ENCODE measurements at places on chromosomes 4 and X.
A peak's percentile ranks its signal among the peaks of the same experiment; 100 is the strongest.

DNA sequence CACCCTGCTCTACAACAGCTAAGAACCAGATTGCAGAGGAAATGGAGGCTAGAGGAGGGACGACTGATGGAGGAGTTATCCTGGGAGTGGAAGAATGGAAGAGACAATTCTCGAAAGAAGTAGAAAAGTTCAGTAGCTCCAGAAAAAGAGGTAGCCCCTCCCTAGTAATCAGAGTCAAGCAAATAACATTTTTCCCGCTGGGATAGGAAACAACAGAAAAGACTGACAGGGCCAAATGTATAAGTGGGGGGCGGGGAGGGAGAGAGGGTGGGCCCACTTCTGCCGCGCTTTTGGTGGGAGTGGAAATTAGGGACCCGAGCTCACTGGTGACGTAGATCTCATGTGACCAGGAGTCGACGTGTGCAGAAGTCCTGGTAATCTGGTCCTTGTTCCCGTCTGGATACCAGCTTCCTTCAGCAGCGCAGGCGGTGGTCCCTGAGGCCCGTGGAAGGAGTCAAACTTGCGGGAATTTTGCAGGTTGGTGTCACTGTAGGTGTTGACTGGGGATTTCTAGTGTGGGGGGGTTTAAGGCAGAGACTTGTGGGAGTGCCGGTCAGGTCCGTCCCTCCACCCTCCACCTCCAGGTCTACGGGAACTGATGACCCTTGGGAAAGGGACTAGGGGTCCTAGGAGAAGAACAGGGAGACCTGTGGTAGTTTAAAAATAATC lies at the start of gene TCEAL9:
TSS of gene TCEAL9 (plus strand) at position 377 of the 669 bp plus-strand sequence. CDS start 1,179 bp downstream, outside the sequence.
- DNase-seq = no peak

GRCh38 chr4:70927502-70928137 lies 25.5 kb downstream of the MOB1B start:
- DNase-seq = no peak

- peak; percentile 57 for DNase-seq
Observed at GRCh38 chr4:184355111-184355604, 119.2 kb downstream of the IRF2 start.

DNA sequence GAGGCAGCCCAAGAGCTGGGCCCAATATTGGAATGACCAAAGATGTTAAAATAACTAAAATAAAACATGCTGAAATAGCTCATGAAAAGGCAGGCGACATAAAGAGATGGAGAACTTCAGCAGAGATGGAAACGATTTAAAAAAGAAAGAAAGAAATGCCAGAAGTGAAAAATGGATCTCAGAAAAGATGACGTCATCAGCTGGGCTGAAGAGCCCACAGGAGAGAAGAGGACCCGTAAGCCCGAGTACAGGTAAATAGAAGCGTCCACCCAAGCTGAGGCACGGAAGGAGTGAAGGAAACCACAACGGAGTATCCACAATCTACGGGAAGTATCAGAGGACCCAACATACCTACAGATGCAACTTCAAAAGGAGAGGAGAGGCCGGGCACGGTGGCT lies 112.8 kb downstream of the AFAP1 start:
- no peak for DNase-seq

DNA sequence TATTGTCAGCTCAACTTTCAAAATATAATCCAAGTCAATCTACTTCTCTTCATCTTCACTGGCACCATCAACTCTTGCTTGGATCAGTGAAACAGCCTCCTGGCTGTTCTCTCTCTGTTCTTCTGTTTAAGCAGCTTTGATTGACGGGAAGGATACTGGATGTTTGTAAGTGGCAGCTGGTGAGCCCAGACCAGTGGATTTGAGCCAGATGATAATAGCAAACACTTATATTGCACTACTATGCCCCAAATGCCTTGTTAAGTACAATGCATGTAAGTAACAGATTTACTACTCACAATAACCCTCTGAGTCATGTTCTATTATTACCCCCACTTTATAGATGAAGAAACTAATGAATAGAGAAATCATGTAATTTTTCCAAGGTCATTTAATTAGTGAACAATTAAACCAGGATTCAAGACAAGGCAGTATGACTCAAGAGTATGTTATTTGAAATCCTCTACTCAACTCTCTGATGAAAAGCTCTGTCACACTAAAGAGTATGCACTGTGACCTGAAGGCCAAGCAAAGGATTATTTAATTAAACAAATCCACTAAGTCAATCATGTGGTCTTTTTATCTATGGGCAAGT lies 44.8 kb downstream of the SPANXN3 start:
- DNase-seq = no peak

- DNase-seq = no peak
Observed at GRCh38 chr4:39716356-39716755, 18.4 kb downstream of the UBE2K start.

- DNase-seq = no peak
Observed at GRCh38 chr4:82519072-82519471, 42.7 kb downstream of the TMEM150C start.

- no peak for DNase-seq
Observed at GRCh38 chrX:140141444-140142029, 176.2 kb upstream of the CXorf66 start.

- no peak for DNase-seq
Observed at GRCh38 chr4:11441194-11441556, 12.5 kb upstream of the HS3ST1 start.

DNA sequence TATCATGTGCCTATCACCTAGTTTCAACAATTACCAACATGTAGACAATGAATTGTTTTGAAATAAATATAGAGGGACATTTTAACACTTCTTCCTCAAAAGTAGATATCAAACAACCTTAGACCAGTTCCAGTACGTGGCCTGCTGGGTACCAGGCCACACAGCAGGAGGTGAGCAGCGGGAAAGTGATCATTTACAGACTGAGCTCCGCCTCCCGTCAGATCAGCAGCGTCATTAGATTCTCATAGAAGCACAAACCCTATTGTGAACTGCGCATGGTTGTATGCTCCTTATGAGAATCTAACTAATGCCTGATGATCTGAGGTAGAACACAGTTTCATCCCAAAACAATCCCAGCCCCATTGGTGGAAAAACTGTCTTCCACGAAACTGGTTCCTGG lies 6.5 kb downstream of the BBS7 start:
- no peak for DNase-seq

DNA sequence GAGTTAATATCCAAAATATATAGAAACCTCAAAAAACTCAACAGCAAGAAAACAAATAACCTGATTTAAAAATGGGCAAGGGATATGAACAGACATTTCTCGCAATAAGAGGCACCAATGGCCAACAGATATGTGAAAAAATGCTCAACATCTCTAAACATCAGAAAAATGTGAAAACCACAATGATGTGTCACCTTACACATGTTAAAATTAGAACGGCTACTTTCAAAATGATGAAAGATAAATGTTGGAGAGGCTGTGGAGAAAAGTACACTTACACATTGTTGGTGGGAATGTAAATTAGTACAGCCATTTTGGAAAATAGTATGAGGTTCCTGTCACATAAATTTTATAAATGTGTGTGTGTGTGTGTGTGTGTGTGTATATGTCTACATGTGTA lies 731.3 kb downstream of the DMD start:
- DNase-seq = no peak

DNA sequence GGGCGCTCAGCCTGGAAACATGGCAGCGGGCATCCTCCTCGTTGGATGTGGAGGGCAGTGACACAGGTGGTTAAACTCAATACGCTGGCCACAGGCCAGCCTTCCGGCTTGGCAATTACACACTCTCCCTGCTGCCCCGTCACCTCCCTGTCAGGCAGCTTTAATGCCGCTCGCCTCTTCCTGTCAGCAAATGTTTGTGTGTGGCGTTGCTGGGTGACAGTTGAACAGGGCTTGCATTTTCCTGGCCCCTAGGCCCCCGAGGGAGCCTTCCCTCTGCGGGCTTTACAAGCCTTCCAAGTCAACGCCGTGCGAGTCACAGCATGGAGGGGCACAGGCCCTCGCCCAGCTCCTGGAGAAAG lies 620.0 kb downstream of the BCOR start:
- no peak for DNase-seq

GRCh38 chr4:58175024-58175423 lies 1064.8 kb upstream of the IGFBP7 start:
- no peak for DNase-seq

DNA sequence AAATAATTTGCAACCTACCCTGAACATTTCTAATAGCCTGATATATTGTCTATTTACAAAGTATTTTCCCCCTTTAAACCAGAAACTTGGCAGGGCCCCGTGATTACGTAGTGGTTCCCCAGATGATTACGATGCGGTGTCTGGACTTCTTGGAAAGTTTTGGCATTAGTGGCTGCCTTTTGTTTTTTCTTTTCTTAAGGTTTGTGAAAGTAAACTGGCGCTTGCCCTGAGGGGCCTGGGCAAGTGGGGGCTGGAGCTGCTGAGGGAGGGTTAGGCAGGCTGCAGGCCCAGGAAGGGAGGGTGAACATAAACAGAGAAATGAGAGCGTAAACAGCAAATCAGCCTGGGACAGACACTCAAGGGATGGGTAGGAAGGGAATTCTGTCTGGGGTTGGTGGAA lies 123.6 kb upstream of the MSX1 start:
- DNase-seq = no peak

DNA sequence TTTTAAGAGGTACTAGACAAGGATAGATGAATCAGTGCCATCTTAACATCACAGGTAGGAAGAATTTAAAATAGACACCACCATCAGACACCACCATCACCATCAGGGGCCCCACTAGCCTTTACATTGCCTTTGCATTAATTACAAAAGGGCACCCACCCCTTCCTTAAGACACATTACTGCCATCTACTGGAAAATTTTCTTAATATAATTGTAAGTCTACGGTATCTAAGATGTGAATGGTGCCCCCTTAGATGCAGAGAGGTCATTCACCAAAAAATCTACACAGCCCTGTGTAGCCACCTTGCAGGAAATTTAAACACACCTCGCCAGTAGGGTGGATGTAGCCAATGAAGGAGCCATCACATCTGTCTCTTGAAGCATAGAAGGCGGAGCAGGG lies 184.1 kb downstream of the MID1IP1 start:
- no peak for DNase-seq

GRCh38 chr4:127856813-127857447 lies 23.8 kb upstream of the PLK4 start:
- DNase-seq = peak; percentile 76

DNA sequence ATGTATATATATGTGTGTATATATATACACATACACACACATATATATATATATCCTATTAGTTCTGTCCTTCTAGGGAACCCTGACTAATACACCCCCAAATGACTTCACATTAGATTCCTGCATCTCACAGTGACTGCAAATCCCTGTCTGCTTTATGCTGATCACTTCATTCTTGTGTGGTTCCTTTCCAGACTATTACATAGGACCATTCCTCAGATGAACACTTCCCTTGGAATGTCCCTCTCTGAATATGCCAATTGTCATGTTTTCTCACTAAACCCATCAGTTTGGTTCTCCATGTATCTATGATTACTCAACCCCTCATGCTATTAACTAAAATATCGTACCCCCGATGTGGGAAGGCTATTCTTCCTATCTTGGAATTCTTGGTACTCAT lies 605.2 kb upstream of the NR3C2 start:
- peak; percentile 1 for DNase-seq

DNA sequence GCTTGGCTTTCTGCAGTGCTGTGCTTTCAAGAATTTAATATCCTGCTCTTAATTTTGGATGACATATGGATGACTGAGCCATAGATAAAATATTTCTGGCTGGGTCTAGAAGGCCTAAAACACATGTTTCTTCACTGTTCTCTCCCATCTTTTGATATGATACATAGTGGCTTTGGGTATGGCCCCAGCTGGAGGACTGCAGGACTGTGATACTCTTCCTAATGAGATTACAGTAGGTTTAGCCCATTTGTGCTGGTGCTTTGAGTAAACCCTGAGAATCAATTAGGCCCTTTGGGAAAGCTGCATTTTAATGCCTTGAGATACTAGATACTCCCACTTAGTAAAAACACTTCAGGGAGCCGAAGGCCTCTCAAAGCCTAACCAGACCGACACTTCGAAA lies 38.0 kb downstream of the KIT start:
- DNase-seq = no peak

DNA sequence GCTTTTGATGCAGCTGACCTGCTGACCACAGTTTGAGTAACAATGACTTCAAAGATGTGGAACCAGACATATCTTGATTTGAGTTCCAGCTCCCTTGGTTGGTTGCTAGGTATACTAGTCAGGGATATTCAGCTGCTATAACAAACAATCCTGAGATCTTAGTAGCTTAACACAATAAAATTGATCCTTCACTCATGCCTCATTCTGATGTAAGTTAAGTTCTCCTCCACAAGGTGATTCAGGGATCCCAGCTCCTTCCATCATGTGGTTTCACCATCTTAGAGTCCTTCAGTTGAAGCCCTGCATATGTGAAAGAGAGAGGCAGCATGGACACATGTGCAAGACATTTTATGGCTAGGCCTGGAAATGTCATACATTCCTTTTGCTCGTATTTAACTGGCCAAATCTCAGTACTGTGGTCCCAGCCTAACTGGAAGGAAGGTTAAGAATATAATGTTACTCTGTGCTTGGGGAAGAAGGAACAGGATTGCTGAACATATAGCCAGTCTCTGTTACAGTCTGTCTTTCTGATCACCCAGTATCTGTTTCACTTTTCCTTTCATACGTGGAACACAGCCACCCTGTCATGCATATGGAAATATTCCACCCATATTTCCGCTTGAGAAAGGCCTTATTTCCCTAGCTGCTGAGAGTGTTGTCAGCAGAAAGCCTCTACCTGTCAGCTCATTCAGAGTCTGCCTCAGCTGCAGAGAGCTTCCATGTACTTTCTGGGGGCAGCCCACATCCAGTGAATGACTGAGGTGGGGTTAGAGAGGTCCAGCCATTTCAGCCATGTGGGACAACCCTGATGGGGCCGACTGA lies 7.1 kb downstream of the SMIM9 start:
- DNase-seq = no peak

DNA sequence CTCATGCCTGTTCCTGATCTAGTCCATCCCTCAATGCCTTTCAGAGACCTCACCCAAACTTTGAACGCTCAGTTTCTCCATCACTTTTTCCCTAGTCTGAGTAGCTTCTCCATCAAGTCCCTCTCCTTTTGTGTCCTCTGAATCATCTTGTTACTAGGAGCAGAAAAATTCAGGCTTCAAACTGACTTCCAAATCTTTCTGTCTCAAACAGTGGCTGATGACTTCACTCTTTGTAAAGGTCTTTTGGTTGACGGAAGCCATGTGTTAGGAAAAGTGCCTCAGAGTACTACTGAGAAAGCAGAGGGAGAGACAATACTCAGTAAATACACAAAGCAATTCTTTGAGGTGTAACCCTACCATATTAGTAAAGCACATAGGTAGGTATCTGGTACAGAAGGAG lies 65.7 kb upstream of the CAMK2D start:
- DNase-seq = peak; percentile 48

DNA sequence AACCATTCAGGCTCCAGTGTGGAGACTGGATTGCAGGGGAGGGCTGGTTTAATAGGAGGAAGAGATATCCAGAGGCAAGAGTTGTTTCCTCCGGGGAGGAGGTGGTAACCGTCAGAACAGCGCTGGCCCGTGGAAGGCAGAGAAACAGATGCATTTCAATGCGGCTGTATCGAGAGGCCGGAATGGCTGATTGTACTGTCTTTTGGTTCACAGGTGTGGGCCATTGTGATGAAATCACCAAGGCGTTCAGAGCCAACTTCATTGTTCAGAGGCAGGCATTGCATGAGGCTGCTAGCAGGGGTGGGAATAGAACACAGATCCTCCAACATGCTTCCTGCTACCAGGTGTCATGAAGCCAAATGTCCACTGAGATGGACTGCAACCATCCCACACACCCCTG lies 53.0 kb downstream of the SHOX start:
- no peak for DNase-seq

All from GM04504 (cell line).